Lower lobe of right lung (tissue), 2 donors: ENCODE measurements at places on chromosomes 2 and 18. TPM values are rescaled to one million over a fixed set of nuclear protein-coding genes. Genes with fewer than 3 reads are reported as not detected.

SP5 gene
- total RNA-seq = 1.9 TPM

HK2 gene
- 86.7 TPM for total RNA-seq

ASB18 gene
- total RNA-seq = not detected

RALBP1 gene
- 58.1 TPM for total RNA-seq

TMEM178A gene
- 3.2 TPM for total RNA-seq

CPO gene
- total RNA-seq = not detected

SPC25 gene
- total RNA-seq = 0.50 TPM

CYP27A1 gene
- total RNA-seq = 273 TPM

XRCC5 gene
- total RNA-seq = 155 TPM

EFR3B gene
- total RNA-seq = 9.0 TPM

ERICH2 gene
- total RNA-seq = 8.5 TPM
